Aorta (tissue), 5 donors: ENCODE measurements at places on chromosomes 12 and 14. TPM values are rescaled to one million over a fixed set of nuclear protein-coding genes. Genes with fewer than 3 reads are reported as not detected.

The CTSG gene
- 26.1 TPM for total RNA-seq

The RNF31 gene
- 51.6 TPM for total RNA-seq

The GLIPR1L1 gene
- not detected for total RNA-seq

DNA sequence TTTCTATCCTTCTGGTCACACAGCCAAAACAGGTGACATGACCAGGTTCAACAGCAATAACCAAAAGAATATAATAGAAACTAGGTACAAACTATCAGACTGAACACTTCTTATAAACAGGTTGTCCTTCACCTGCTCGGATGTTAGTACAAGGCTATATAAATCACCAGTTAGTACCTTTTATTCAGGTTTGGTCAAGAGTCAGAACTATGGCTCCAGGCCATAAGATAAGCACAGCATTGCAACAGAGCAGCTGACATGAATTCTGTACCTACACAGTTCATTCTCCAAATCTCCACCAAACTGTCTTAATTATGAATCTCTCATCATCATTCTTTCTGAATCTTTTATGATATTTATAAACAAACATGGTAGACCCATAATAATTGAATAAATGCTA lies 123.9 kb downstream of the DIO2 start:
- H3K4me3 ChIP-seq, result no peak overlapping the region
- no peaks in the 10 kb centered on the region for H3K36me3 ChIP-seq
- no peaks in the 10 kb centered on the region for H3K27me3 ChIP-seq
- no peak for DNase-seq
- H3K4me1 ChIP-seq, result no peaks in the 10 kb centered on the region
- H3K27ac ChIP-seq, result no peak overlapping the region

DNA sequence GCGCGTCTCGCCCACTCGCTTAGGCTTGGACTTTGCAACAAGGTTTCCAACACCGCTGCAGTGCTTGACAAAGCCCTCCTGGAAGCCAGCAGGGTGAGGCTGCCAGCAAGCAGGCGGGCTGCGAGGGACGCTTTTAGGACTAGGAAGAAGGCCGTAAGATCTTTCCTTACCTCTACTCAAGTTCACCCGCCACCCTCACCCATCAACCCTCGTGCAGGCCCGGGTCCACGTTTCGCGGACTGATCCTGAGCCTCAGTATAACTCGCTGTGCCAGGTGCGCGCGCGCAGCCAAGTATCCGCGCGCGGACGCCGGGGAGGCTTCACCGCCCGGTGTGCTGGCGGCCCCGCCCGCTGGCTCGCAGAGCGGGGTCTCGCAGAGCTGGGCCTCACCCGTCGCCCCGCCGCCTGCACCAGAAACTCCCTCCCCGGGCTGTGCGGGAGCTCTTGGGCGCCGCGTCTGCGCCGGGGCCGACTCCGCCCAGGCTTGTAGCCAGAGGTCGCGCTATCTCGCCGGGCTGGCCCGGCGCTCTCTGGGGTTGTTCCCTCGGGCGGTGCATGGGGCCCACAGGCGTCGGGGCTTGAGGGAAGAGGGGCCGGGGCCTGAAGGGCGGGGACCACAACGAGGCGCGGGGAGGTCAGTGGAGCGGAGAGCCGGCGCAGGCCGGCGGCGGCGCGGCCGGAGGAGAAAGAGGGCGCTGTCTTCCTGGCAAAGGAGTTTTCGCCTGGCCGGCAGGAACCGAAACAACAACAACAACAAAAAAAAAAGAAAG lies 7.6 kb upstream of the SIX1 start:
- H3K36me3 ChIP-seq, result no peaks in the 10 kb centered on the region
- no peaks in the 10 kb centered on the region for H3K4me1 ChIP-seq
- H3K27ac ChIP-seq, result no peak overlapping the region
- peak overlapping the region; percentile 35 for H3K4me3 ChIP-seq
- peak; percentile 69 for DNase-seq
- H3K27me3 ChIP-seq, result no peaks in the 10 kb centered on the region

DNA sequence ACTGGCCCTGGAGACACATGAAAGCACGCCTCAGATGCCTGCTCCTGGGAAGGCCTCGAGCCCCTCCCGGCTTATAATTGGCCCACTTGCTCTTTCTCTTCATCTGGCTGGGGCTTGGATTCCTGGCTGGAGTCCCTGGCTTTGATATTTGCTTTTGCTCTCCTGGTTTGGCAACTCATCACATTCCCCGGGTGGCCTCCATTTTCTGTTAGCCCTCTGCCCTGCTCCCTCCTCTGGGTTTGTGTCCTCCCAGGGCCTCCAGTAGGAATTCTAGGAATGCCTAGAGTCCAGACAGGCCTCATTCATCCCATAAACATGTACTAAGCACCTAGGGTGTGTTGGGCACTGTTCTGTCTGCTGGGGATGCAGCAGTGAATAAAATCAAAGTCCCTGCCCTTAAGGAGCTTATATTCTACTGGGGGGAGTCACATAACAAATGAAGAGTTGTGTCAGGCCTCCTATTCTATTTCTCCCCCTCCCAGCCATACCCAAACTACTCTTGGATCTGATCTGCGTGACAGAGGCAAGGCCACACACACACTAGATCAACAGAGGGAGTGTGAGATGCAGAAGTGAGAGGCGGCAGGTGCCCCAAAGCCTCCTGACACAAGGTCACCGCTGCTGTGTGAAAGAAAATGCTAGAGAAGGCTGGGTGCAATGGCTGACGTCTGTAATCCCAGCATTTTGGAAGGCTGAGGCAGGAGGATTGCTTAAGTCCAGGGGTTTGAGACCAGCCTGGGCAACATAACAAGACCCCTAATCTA lies 21.3 kb upstream of the TSPAN9 start:
- no peak overlapping the region for H3K4me3 ChIP-seq
- no peaks in the 10 kb centered on the region for H3K36me3 ChIP-seq
- no peak overlapping the region for H3K27ac ChIP-seq
- H3K4me1 ChIP-seq, result no peaks in the 10 kb centered on the region

GRCh38 chr14:101707863-101708620 lies 53.5 kb upstream of the PPP2R5C start:
- H3K4me3 ChIP-seq, result no peak overlapping the region
- H3K4me1 ChIP-seq, result no peaks in the 10 kb centered on the region
- H3K36me3 ChIP-seq, result no peaks in the 10 kb centered on the region
- H3K27me3 ChIP-seq, result no peaks in the 10 kb centered on the region
- no peak for DNase-seq
